ENCODE measurements at places on chromosomes 3 and 15. TPM values are rescaled to one million over a fixed set of nuclear protein-coding genes. Genes with fewer than 3 reads are reported as not detected.

Gene GOLGA6L4
- total RNA-seq, result 1.7 TPM

DNA sequence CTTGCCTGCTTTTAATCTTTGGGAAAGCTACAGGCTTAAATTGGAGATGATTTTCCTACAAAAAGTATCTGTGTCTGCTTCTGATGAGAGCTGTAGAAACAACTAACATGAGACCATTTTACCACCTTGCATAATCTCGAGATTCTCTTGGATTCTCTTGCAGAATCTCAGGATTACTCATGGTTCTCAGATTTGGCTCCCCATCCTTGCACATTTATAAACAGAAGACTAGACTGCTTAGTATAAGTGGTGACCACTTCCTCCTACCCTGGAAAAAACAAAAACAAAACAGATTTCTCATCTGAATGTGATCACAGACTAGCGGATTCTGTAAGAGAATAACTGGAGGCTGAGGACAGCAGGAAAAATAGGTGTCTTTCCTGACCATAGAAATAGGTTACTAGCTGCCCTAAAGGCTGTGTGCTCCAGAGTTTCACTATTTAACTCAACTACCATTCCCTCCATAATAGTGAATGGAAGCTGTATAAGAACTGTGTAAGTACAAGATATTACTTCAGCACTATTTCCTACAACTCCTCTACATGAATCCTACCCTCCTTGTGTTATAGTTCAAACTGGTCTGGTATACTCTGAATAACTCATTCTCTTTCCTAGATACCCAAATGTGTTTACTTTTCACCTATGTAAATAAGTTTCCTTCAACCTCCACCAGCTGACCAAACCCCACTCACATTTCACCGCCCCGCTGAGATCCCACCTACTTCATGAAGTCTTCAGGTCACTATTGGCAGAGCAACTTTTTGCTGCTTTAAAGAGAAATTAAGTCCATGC lies 122.2 kb upstream of the C2CD4B start:
- no peaks in the 10 kb centered on the region for H3K4me1 ChIP-seq
- no peak overlapping the region for H3K27ac ChIP-seq
- ATAC-seq, result no peak
- no peak overlapping the region for H3K4me3 ChIP-seq

DNA sequence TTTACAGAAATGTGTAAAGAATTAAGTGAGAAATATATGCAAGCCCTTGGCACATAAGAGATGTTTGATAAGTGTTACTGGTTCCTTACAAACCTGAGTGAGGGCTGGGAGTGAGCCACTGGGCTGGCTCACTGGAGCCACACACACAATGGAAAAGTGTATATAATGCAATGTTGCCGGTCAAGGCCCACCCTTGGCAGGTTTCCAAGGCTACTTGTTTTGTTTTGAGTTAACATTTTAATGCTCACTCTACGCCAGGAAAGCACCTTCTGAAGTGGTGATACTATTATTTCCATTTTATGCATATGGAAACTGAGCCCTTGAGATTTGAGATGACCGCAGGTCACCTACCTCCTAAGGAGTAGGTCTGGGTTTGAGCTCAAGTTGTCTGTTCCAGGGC lies 71.8 kb upstream of the FHIT start:
- H3K27ac ChIP-seq, result no peak overlapping the region
- no peaks in the 10 kb centered on the region for H3K36me3 ChIP-seq
- H3K27me3 ChIP-seq, result peaks cover 3% of the 10 kb centered on the region

GRCh38 chr3:107264888-107265287 lies 112.4 kb upstream of the CCDC54 start:
- no peaks in the 10 kb centered on the region for H3K27me3 ChIP-seq
- no peaks in the 10 kb centered on the region for H3K36me3 ChIP-seq
- H3K27ac ChIP-seq, result no peak overlapping the region
- no peaks in the 10 kb centered on the region for H3K4me1 ChIP-seq
- no peak for ATAC-seq

DNA sequence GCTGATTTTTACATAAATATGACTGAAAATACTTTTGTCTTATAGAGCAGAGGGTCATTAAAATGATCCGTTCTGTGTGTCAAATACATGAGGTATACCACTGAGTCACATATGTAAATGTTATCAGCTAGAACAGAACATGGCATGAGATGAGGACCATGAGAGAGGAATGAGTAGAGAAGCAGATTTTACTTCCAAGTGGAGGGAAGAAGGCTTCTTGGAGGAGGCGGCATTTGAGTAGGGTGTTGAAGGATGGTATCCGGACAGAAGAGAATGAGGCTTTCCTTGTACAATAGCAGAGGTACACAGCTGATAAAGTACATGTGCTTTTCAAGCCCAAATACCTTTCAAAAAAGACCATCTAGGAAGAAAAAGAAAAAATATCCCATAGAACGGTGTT lies 4.8 kb downstream of the LIPC start:
- no peaks in the 10 kb centered on the region for H3K27me3 ChIP-seq
- H3K27ac ChIP-seq, result peak overlapping the region; percentile 53
- H3K4me3 ChIP-seq, result no peak overlapping the region
- no peaks in the 10 kb centered on the region for H3K4me1 ChIP-seq
- ATAC-seq, result no peak
- no peaks in the 10 kb centered on the region for H3K36me3 ChIP-seq

DNA sequence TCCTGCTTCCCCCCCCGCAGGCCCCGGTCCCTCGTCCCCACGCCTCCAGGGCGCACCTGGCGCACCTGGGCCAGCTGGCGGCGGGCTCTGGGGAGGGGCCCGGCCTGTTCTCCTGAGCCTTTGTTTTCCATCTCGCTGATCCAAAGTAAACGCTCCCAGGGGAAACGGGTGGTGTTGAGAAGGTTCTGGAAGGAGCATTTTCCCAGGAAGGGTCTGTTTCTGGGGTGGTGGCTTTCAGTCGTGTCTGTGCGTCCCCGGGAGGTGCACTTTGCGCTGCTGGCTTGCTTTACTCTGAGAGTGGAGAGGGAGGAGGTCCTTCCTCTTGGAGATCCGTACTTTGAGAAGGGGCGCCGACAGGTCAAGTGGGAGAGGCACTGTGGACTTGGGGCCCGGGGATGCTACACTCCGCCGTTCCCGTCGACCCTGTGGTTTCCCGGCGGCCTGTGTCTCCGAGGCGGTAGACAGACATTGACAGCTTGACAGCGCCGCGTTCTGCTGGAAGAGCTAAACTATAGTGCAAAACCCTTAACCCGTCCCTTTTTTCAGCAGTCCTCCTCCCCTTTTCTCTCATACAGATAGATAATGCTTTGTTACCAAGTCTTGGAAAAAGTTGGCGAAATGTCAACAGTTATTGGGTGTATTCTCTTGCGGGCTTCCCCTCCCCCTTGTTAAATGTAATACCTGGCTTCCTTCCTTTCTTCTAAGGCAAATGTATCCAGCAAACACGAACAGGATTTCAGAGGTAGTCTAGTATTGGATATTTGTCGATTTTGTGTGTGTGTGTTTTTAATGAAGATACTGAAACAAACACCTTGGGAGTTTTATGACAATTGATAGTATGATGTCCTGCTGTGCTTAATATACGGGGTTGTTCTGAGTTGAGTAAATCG lies 6.5 kb downstream of the TPM1 start:
- peaks cover 11% of the 10 kb centered on the region for H3K4me1 ChIP-seq
- peak overlapping the region; percentile 94 for H3K4me3 ChIP-seq
- H3K36me3 ChIP-seq, result no peaks in the 10 kb centered on the region
- ATAC-seq, result peak; percentile 6

Gene C3orf85
- total RNA-seq, result not detected

Gene SKOR1
- 0.08 TPM for total RNA-seq

Gene CNTN4
- not detected for total RNA-seq

- H3K27ac ChIP-seq, result no peak overlapping the region
- no peaks in the 10 kb centered on the region for H3K4me1 ChIP-seq
- H3K36me3 ChIP-seq, result no peaks in the 10 kb centered on the region
- no peaks in the 10 kb centered on the region for H3K27me3 ChIP-seq
Measured at GRCh38 chr3:19254189-19254588, 105.9 kb downstream of the KCNH8 start.

DNA sequence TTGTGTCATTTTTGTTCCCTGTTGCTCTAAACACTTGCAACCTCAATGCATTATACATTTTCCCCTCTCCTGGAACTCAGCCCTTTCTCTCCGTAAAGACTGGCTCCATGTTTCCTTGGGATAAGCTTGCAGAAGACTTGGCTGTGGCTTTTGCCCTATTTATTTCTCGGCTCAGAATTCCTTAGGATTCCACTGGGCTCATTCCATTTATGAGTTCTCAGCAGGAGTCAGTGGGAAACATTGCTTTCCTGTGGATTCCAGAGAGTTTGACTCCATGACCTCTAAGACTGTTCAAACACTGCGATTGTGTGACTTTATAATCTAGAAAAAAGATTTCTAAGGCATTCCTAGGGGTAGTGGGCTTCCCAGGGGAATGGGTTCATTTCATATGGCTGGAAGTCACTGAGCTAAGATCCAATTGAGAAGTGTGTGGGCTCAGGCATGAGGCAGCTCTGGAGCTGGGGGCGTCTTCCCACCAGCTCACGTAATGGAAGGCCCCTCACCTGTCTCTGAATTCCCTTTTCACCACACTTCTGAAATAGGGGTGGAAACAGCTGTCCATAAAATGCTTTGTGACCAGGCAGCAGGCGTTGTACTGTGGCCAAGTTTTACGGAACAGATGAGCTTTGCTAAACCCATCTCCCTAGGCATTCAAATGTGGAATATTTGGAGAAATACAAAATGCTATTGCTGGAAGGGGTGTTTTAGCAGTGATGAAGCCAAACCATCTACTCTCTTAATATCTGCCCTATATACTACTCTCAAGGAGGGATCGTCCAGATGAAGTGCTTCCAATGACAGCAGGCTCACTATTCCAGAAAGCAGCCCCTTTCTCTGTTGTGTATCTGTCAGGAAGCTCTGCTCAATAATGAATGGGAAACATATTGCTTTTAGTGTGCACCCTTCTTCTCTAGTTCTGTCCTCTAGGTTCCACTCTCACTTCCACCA lies 91.8 kb upstream of the BCL6 start:
- H3K27ac ChIP-seq, result no peak overlapping the region
- no peaks in the 10 kb centered on the region for H3K27me3 ChIP-seq
- no peak overlapping the region for H3K4me3 ChIP-seq
- no peaks in the 10 kb centered on the region for H3K36me3 ChIP-seq
- peaks cover 17% of the 10 kb centered on the region for H3K4me1 ChIP-seq

DNA sequence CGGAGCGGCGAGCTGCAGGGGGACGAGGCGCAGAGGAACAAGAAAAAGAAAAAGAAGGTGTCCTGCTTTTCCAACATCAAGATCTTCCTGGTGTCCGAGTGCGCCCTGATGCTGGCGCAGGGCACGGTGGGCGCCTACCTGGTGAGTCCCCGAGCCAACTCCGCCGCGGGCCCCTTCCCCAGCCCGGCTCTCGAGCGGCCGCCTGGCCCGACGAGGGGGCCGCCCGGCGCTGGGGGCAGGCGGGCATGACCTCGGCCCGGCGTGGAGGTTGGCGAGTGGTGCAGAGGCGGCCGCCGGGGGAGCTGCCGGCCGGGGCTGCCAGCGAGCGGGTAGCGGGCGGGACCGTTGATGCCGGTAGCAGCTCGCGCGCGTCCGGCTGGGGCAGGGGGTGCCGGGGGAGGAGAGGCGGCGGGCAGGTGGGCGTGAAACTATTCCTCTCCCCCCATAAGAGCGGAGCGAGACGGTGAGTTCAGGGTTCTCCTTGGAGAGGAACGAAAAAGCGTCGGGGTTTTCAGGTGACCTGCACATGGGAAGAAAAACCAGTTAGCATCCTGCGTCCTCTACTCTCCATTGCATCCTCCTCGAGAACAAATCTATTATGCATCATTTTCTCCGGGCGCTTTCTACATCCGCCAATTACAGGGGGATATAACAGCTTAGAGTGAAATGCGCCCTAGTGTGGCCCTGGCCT lies 585 bp downstream of the SLCO3A1 start:
- peaks cover 5% of the 10 kb centered on the region for H3K36me3 ChIP-seq
- no peaks in the 10 kb centered on the region for H3K27me3 ChIP-seq
- peak; percentile 15 for ATAC-seq

Gene CCR8
- total RNA-seq, result 10.2 TPM

DNA sequence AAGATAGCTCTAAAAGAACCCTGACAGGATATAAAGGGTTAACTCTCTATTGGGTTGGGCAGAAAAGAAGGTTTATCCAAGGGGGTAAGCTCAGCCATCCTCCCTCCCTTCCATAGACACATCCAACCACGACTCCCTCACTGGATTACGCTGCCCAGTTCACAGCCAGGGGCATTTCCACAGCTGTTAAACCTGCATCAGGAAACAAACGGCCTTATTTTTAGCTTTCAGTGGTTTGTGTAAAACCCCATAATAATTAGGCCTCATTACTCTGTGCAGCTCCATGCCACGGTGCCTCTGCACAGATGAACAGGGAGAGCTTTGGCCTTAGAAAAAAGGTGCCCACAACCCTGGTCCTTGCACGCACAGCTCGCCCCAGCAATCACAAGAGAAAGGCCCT lies 110.6 kb downstream of the GABRB3 start:
- no peak for ATAC-seq
- no peak overlapping the region for H3K4me3 ChIP-seq
- H3K36me3 ChIP-seq, result no peaks in the 10 kb centered on the region
- no peaks in the 10 kb centered on the region for H3K27me3 ChIP-seq
- H3K27ac ChIP-seq, result no peak overlapping the region

DNA sequence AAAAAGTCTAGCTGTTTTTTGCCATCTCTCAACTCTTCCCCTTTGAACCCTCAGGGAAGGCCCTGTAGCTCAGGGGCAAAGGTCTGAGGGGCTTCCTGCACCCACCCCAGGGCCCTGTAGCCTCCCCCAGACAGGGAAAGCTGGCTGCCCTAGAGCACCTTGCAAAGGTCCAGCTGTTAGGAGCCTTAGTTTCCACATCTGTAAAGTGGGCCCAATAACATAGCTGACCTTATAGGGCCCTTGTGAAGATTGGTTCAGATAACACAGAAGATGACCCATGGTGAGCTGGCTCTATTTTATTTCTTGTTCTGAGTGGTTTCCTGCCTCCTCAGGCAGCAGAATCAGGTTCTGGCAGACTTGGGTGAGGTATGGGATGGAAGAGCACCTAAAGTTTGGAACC lies 55.2 kb upstream of the SMAD6 start:
- no peak overlapping the region for H3K4me3 ChIP-seq
- no peak for ATAC-seq
- H3K36me3 ChIP-seq, result no peaks in the 10 kb centered on the region
- H3K4me1 ChIP-seq, result no peaks in the 10 kb centered on the region
- no peak overlapping the region for H3K27ac ChIP-seq

DNA sequence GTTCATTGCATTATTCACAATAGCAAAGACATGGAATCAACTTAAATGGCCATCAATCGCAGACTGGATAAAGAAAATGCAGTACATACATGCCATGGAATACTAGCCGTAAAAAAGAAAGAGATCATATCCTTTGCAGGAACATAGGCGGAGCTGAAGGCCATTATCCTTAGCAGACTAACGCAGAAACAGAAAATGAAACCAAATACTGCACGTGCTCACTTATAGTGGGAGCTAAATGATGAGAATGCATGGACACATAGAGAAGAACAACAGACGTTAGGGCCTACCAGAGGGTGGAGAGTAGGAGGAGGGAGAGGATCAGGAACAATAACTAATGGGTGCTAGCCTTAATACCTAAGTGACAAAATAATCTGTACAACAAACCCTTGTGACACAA lies 57.9 kb downstream of the RASA2 start:
- H3K27me3 ChIP-seq, result no peaks in the 10 kb centered on the region
- H3K36me3 ChIP-seq, result peaks cover 97% of the 10 kb centered on the region
- peaks cover 64% of the 10 kb centered on the region for H3K4me1 ChIP-seq
- ATAC-seq, result peak; percentile 34

Gene CPEB1
- total RNA-seq, result not detected

Data from activated T-helper 17 cell treated with anti-CD3 and anti-CD28 coated beads, Interleukin-2, amount 50 U/mL, for 72 hours (primary cell).